ENCODE measurements at places on chromosomes 12 and 14. TPM values are rescaled to one million over a fixed set of nuclear protein-coding genes. Genes with fewer than 3 reads are reported as not detected.

Gene OR6C4
- total RNA-seq: not detected

Gene MYF5
- total RNA-seq: not detected

GRCh38 chr14:85974602-85975001, 444.7 kb downstream of the FLRT2 start:
- no peak for DNase-seq

Gene DHRS2
- 11.9 TPM for total RNA-seq

DNA sequence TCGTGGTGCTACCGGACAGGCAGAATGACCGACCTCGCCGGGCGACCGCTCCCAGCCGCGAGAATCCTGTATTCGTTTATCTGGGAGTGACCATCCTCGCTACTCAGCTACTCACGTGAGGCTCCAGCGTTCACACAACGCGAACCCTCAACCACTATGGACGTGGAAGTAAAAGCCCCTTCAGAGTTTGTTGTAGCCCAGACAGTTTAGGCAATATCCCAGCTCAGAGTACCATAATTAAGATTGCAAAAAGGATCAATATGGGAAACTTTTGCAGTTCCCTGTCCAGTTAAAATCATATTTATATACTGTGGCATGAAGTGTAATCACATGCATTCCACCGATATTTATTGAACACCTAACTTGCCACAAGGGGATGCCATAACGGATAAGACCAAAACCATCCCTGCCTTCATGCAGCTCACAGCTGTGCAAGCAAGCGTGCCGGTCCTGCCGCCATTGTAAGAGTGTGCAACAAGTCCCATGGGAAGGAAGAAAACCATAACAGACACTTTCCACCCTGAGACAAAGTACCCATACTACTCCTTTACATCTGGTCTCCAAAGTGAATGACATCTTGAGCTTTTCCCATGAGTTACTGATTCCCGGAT, 938 bp upstream of the MAX start:
- peak; percentile 20 for DNase-seq

GRCh38 chr14:105499256-105500035, 8.4 kb downstream of the TEDC1 start:
- DNase-seq: no peak

- DNase-seq: peak; percentile 20
These were observed 9.7 kb downstream of the SP1 start for GRCh38 chr12:53389702-53390101.

- no peak for DNase-seq
These were observed 342.6 kb downstream of the NOVA1 start for GRCh38 chr14:26255213-26255612.

GRCh38 chr14:93029911-93030508, 85.7 kb downstream of the ITPK1 start:
- no peak for DNase-seq

- DNase-seq: peak; percentile 79
These were observed 58.8 kb upstream of the FOXG1 start for GRCh38 chr14:28707814-28708213.

DNA sequence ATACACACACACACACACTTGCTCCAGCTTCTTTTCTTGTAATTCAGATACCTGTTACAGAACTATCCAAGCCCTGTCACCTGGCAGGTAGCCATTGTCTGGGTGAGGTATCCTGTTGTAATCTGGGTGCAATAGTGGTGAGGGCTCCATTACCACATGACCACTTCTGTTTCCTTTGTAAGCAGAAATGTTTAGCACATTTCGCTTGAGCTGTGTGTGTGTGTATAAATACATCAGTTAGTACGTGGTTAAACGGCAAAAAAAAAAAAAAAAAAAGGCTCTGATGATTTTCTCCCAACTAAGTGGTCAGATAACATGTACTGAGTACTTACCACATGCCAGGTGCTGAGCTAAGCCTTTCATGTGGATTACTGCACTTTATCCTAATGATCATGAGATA, 129.3 kb upstream of the SSTR1 start:
- no peak for DNase-seq

Gene ARHGAP9
- total RNA-seq: 0.44 TPM

GRCh38 chr12:101830367-101831325, at the start of gene GNPTAB:
GNPTAB (minus strand) TSS chr12:101830959; CDS start chr12:101830675, 284 bp downstream.
- DNase-seq: peak; percentile 85

Gene POLE2
- total RNA-seq: 17.4 TPM

GRCh38 chr12:96454396-96454795, 35.0 kb upstream of the CFAP54 start:
- no peak for DNase-seq

Gene MCRS1
- total RNA-seq: 58.1 TPM

DNA sequence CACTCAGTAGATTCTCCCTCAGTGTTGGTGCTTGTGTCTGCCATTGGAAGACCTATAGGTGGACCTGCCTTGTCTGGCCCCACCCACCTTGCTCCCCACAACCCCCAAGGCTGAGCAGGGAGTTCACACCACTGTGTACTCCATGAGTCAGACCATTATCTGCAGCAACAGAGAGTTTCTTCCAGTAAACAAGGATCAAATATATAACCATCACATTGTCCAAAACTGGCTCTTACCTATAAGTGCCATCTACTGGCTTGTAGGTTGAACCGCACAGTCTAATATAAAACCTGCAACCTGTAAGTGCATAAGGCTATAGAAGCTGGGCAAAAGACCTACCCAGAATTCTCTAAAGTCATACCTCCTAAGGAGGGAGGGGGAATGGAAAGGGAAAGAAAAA, 7.9 kb downstream of the TAS2R13 start:
- peak; percentile 3 for DNase-seq

DNA sequence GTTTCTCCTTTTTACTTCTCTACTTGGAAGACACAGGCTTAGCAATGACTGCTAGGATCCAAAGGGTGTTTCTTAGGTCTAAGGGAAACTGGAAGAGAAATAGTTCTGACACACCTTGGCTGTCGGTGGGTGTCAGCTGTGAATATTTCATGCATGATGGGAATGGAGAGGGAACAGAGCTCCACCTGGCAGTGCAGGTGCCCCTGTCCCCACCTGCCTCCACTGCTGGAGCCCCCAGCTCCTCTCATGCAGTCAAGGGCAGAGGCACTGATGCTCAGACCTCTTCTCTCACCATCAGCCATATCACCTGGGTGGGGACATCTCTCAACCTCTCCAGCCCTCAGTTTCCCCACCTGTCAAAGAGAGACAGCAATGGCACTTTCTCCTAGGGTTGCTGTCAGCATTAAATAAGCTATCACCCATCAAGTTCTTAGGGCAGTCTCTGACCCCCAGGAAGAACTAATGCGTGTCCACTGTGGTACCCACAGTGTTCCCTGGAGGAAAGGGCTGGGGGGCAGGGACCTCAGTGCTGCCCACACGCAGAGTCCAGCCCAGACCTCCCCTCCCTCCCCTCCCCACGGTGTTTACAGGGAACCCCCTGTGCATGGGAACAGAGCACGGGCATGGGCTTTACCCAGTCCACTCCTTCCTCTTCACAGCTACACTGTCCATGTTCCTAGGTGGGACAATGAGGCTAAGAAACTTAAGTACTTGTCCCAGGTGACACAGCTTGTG, 69.1 kb downstream of the C14orf132 start:
- no peak for DNase-seq

DNA sequence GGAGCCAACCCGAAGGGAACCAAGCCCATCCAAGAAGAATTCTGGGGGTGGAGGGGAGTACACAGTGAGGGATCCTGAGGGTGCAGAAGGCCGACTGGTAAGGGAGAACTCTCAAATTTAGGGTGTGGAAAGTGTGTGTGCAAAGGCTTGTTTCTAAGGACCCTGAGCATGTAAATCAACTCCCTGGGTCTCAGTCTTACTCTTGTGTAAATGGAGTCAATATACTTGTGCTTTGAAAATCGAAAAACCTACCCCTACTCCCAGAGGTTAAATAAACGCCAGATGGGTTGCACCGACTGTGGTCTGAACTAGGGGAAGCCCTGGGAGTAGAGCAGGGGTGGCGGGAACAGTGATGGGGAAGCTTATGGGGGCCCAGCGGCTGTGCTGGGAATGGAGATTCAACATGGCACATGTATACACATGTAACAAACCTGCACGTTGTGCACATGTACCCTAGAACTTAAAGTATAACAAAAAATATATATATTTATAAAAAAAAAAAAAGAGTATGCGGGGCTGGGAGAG, 6.0 kb downstream of the B4GALNT1 start:
- DNase-seq: no peak

DNA sequence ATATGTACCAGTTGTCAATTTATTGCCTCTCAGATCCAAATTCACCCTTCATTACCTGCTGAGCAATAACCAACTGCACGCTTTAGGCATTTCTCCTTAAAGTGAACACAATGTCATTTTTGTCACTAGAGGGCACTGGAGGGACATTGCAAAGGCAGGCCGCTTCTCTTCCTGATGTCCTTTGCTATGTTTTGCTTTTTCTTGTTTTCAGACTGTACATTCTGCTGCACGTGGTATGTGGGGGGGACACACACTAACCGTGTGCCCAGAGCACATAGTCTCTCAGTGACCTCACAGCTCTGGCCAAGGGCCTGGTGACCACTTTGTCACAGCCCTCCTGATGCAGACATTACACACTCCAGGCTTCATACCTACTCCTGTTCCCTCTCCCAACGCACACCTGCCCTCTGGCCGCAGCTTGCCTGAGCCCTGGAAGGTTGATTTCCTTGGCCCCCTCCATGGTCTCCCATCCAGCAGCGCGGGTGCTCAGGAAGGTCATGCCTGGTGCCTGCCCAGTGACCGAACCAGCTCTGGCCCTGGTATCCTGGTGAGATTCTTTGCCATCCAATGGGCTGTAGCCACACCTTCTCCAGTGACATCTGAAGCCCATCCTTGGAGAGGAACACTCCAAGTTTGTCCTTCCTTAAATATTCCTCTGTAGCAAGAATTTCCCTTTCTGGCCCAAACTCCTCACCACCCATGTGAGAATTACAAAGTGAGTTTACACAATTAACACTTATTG, 39.9 kb downstream of the MYO1H start:
- peak; percentile 39 for DNase-seq

- peak; percentile 79 for DNase-seq
These were observed 4.2 kb upstream of the AJUBA start for GRCh38 chr14:22986508-22987054.

DNA sequence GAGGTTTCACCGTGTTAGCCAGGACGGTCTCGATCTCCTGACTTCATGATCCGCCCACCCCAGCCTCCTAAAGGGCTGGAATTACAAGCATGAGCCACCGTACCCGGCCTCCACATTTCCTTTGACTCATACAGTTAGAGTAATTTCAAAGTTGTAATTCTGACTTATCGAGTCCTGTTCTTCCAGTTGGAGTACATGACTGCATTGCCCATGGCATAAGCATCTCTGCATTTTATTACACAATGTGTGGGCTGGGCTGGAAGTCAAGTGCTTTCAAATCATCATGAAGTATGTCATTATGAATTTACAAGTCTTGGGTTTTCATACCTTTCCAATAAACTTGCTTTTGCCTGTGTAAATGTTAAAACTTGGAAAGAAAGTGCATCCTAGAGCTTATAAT, 1295.7 kb upstream of the FLRT2 start:
- no peak for DNase-seq

- DNase-seq: no peak
These were observed 921.8 kb downstream of the BCL11B start for GRCh38 chr14:98350213-98350612.

DNA sequence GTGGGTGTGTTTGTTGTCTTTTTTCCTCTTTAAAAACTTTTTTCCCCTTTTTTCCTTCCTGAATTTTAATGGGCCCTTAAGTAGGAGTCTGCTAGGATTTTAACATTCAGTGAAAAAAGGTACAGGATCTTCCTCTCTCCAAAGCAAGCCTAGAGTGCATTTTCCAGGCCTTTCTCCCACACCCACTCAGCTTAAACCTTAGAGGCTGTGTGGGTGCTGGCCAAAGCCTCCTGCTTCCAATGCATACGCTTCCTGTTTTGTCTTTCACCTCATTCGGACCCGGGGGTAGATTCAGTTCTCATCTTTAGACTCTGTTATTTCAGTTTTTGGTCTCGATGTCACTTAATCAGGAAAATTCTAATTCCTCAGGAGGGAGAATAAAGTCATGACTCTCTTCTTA, 51.2 kb downstream of the TMEM30B start:
- DNase-seq: no peak

- no peak for DNase-seq
These were observed at the start of gene STRN3 for GRCh38 chr14:31026077-31026449. STRN3 (minus strand) TSS chr14:31026379; CDS start chr14:31026185, 194 bp downstream.

Gene CLEC4D
- not detected for total RNA-seq

GRCh38 chr14:29741909-29742401, 185.7 kb downstream of the PRKD1 start:
- peak; percentile 62 for DNase-seq

- DNase-seq: no peak
These were observed 19.6 kb upstream of the FBRSL1 start for GRCh38 chr12:132470397-132470796.

DNA sequence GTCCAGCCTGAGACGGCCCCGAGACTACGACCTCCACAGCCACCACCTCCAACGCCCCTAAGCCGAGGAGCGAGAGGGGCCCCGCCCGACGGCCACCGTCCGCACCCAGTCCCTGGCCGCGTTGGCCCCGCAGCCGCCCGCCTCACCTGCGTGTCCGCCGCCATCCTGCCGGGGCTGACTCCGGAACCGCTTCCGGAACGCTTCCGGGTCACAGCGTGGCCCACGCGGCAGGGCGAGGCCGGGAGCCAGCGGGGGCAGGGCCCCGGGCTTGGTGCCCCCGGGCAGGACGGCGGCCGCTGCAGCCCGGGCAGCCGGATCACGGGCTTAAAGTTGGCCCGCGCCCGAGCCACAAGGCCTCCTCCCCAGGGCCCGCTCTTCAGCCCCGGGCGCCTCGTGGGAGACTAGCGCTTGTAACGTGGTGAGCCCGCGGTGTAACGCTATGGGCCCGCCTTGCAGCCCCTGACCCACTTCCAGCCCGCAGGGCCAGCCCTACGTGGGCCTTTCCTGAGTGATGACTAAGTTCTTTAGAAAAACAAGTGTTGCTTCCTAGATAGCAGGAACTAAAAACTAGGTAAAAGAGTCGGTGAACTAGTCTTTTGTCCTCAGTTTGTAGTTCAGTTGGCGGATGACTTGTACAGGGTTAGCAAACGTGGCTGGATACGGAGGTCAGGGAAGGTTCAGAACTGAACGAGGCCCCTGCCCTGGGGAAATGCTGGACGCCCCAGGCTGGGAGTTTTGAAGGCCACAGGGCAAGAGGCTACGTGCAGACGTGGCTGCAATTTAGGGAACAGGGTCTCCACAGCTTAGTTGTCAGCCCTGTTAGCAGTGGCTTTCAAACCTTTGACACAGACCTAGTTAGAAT, at the start of gene GCN1:
GCN1 (minus strand) TSS at position 182 of the 862 bp plus-strand sequence; CDS start at position 164, 18 bp downstream.
- DNase-seq: peak; percentile 83

DNA sequence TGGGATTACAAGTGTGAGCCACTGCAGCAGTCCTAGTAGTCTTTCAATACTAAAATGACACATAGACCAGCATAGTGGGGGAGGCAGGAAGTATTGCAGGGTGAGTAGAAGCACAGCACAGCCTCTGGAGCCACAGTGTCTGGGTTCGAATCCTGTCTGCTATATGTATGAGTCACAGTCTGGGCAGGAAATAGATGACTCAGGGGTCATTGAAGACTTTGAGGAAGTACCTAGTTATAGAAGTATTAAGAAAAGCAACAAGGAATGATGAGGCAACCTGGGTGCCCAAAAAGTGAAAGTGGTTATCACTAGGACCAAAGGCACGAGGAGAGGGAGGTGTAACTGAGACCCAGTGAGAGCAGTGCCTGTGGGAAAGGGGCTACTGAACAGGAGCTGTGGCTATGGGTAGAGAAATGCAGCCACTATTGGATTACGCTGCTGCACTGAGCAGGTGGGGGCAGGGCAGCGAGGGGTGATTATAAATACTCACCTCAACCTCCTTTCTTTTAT, 124.0 kb downstream of the PDE3A start:
- peak; percentile 95 for DNase-seq
